ENCODE measurements at places on chromosomes 1 and 21.

GRCh38 chr1:24015221-24016210 is 35.4 kb upstream of the SRSF10 start:
- DNase-seq, result no peak

- DNase-seq, result no peak
Observed at GRCh38 chr1:230120921-230121381, 53.9 kb downstream of the GALNT2 start.

DNA sequence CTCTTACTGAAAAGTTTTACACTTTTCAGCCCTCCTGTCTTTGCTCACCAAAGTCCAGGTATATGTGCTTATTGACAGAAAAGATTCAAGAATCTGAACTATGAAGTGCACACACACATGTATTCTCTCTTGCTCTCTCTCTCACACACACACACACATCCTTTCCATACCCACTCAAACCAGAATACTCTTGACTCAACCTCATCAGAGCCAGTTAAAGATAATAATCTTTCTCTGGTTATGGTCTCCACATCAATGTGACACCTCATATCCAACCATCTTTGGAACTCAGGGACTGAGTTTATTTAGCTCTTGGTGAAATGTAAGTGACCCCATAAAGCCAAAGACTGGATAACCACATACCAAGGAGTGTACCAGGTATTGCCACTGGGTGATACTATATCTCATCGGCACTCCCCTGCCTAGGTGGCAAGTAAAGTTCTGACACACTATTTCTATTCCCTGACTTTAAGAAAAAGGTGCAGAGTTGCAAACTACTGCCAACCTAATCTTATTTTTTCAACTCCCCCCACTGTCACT is 24.9 kb upstream of the RGS8 start:
- DNase-seq, result no peak

DNA sequence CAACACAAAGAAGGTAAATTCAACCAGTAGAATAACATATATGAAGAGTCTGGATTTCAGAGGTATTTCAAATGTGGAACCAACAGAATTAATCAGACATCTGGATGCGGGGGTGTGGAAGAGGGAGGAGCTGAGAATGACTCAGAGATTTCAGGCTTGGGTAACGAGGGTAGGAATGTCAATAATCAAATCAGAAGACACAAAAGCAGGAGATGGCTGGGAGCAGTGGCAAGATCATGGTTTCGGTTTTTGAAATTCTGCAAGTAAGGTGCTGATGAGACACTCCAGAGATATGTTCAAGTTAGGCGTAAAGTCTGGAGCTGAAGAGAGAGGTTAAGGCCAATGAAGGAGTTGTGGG is 64.0 kb downstream of the PLPPR5 start:
- DNase-seq, result no peak

DNA sequence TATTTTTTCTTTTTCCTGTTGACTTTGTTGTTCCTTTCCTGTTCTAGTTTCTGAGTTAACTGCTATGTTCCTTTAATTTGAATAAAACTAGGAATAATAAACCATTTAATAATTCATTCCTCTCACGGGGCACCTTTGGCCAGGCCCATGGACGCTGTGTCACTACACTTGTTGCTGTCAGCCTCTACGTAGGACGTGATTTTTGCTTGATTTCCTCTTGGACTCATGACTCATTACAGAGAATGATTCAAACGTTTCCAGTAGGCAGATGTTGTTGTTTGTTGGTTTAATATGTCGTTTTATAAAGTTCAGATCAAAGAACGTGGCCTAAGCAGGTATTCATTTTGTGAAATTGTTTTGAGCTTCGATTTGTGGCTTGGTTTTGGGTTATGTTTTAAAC is 9.1 kb upstream of the SLC19A1 start:
- no peak for DNase-seq

DNA sequence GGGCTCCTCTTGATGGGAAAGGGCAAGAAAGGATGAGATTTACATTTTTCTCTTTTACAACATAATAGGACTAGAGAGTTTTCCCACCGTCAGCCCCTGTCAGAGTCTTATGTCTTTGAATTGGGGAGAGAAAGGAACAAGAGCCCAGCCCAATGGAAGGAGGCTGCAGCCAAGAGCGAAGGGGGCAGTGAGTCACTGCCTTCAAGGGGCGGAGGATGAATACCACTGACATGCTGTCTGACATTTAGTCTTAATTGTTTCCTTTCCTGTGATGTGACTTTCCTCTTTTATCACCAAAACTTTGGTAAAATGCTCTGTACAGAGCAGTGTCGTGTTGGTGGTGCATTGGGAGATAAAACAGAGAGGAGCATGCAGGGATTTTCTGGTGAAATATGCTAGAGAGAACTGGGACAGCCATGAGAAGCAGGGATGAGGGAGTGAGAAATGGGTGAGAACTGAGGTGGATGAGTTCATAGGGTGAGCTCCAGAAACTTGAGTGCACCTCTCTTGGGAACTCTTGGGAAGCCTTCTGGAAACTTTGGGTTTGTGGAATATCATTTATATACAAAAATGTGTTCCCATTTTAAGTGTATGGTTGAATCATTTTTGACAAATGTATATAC is 179.9 kb upstream of the FGGY start:
- no peak for DNase-seq

- peak; percentile 30 for DNase-seq
Observed at GRCh38 chr1:63148825-63149645, 173.3 kb upstream of the FOXD3 start.

DNA sequence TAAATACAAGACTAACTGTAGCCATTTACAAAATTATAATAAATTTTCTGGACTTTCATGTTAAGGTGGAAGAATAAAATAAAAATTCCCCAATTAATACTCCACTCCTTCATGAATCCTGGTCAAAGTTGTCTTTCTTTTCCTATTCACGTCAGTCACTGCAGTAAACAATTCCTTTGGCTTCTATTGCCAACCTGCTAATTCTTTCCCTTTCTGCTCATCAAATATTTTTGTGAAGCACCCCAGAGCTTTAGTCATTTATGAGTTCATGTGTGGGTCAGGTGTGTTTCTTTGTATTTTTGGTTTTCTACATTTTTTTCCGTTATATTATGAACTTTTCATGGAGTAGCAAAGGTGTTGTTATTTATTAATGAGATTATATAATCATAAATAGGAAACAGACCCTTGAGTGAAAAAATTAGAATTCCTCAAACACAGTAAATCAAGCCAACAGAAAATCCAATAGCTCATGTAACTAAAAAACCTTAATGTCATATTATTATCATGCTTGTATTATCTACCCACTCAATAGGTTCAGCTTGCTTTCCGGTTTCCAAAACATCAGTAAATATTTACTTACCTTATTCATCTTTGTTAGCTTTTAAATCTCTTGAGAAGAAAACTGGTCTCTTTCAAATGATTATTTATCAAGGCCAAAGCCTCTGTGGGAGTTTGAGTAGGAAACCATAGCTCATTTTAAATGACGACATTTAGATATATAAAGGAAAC is 29.6 kb upstream of the PLA2G4A start:
- no peak for DNase-seq

GRCh38 chr1:57599236-57599994 is 175.6 kb upstream of the DAB1 start:
- DNase-seq, result no peak

Data from anterior cingulate cortex (tissue), 58 donors.